Endothelial cell (in vitro differentiated cells): ENCODE measurements at places on chromosomes 4 and X.

GRCh38 chr4:55444827-55445226 lies 49.1 kb downstream of the TMEM165 start:
- no peak for DNase-seq

- no peak for DNase-seq
These were observed 684.0 kb upstream of the MAGEB2 start for GRCh38 chrX:29531336-29531735.

DNA sequence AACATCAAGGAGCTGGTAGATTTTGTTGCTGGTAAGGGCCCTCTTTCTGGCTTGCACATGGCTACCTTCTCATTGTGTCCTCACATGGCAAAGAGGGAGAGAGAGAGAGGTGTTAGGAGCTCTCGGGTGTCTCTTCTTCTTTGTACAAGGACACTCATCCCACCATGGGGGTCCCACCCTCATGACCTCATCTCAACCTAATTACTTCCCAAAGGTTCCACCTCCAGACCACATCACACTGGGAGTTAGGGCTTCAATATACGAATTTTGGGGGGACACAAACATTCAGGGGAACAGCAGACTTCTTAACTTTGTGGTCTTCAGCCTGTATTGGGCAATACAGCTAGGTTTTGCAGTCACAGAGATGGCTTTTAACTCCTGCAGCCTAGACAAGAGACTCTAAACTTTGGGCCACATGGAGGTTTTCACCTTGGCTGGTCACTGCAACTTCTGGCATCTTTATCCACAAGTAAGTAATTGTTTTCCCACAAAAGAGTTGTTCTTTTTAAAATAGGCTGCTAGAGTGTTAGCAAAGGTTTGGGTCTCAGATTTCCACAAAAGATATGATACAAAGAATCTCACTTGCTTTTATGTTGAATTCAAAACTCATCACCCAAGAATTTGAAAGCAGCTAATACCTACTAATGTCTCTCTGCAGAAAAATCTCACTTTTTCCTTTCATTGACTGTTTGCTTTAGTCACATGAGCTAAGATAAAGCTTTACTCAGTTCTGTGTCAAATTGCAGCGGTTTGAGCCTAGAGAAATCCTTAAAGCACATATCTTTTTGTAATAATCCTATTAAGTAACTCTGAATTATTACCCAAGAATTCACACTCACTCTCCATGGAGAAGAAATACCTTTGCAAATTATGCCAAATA lies 39.6 kb upstream of the BBS12 start:
- no peak for DNase-seq

DNA sequence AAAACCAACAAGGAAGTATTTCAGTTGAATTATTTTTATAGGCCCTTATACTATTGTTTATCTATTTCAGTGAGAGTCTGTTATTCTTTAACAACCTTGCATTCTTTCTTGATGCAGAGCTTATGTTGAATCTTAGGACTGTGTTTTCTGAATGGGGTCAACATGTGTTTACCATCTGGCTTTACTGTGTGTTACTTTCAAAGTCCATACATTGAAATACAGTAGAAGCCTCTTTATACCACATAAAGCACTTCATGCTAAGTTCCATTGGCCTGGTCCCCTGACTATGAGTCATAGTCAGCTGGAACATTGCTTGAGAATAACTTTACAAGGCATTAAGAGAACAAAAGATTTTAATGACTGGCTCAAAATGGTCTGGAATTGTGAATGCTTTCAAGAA lies 152.6 kb downstream of the GASK1B start:
- DNase-seq = no peak

GRCh38 chrX:7709845-7710244 lies 133.1 kb upstream of the VCX start:
- no peak for DNase-seq

- no peak for DNase-seq
These were observed 103.4 kb downstream of the DDIT4L start for GRCh38 chr4:100086766-100087431.

DNA sequence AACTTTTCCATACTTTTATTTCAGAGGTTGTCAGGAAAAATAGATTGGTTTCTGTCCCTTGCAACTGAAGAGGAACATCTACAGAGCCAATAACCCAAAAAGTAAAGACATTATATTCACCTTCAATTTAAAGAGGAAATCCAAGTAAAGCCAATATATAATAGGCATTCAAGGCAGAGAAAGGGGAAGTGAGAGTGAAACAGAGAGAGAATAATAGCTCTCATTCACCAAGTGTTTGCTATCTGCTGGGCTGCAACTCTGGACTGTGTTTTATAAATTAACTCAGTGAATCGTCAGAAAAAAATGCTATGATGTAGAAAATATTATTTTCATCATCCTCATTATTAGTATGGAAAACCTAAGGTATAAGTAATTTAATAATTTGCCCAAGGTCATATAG lies 448.5 kb downstream of the TRAM1L1 start:
- DNase-seq = no peak

DNA sequence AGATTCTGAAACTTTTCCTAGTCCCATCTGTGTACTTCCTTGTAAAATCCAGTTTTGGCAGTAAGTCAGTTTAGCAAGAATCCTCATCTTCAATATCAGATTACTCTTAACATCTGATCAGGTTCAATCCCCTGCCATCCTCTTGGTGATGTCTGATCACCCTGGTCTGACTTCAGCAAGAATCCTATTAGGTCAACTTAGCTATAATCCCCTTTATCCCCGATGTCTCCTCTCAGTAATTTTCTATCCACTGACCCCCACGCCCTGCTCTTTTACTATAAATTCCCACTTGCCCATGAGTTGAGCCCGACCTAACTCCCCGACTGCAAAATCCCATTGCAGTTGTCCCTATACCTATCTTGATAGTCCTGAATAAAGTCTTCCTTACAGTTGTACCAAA lies 57.9 kb upstream of the PRSS48 start:
- no peak for DNase-seq

DNA sequence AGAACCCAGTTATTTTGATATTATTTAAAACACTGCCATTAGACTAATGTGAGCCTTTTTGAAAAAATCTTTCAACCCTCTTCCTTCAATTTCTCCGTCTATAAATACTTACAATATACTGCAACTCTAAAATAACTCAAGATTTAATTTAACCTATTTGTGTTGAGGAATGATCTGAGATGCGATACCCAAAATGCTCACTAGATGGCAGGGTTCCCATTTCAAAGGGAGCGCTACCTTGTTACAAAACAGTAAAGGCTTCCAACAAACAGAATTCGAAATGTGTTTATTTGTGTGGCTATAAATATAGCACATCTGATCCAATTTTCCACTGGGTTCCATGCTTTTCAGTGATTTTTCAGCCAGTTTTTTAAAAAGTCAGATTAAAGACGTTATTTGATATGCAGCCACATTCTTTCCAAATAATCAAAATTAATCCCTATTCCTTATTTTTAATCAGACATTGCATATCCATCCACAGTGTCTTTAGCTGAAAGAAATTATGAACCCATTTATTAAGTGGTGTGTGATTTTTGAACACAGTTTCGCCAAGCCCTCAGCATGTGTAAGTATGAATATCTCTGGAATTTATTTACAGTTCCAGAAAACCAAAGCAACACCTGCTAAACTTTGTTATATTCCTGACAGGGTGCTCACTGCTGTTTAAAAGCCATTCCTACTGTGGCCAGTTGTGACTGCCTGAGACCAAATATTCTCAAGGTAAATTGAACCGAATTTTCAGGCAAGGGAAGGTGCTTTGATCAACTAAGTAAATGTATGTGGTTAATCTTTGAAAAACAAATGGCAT lies 668.0 kb upstream of the LCORL start:
- peak; percentile 75 for DNase-seq

DNA sequence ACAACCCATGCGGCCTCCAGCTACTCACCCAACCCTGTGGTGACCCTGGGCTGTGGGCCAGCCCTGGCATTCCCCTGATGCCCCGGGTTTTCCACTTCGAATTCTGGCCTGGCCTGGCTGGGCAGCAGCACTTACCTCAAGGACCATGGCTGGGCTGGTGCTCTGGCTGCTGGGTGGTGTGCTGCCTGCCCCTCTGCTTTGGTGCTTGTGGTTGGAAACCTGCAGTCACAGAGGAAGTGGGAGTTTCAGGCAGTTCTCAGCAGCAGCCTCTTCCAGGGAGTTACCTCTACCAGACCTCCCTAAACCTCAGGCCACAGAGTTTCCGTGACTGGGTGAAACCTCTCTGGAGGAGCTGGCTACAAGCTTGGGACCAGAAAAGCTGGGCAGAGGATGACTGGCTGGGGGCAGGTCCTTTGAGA lies at the start of gene CXCR3:
Gene CXCR3 (minus strand): TSS at position 209 of the 419 bp plus-strand sequence. CDS start 62 bp downstream, at position 147.
- no peak for DNase-seq

GRCh38 chrX:40960041-40960440 lies 125.2 kb upstream of the USP9X start:
- DNase-seq = no peak

GRCh38 chrX:135497736-135498135 lies 22.7 kb upstream of the INTS6L start:
- no peak for DNase-seq

- DNase-seq = no peak
These were observed 7.3 kb downstream of the SOD3 start for GRCh38 chr4:24802648-24803047.

- peak; percentile 15 for DNase-seq
These were observed 10.4 kb downstream of the AFP start for GRCh38 chr4:73446336-73446938.

GRCh38 chr4:147643616-147644015 lies 26.4 kb downstream of the TMEM184C start:
- no peak for DNase-seq

DNA sequence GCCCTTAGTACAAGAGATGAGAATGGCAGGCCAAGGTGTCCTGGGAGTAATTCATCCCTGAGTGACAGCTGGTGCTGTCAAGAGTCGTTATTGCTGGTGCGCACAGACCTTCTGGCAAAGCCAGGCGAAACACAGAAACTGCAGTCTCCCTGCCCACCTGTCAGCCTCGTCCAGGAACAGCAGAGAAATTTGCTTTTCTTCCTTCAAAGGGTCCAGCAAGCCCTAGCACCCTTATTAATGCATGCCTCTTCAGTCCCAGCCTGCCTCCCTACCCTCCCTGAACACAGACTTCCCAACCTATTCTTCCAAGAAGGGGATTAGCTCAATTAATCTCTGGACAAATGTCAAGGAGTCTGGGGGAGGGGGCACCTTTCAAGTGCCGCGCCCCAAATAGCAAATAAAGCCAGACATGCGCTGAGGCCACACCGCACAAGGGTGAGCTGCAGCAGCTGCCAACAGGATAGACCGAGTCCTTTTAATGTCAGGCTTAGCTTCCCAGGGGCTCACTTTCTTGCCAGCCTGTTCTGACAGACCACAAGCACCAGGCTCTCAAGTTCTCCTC lies 250.7 kb upstream of the RASGEF1B start:
- no peak for DNase-seq

- DNase-seq = no peak
These were observed 25.1 kb downstream of the PIR start for GRCh38 chrX:15468036-15468435.

DNA sequence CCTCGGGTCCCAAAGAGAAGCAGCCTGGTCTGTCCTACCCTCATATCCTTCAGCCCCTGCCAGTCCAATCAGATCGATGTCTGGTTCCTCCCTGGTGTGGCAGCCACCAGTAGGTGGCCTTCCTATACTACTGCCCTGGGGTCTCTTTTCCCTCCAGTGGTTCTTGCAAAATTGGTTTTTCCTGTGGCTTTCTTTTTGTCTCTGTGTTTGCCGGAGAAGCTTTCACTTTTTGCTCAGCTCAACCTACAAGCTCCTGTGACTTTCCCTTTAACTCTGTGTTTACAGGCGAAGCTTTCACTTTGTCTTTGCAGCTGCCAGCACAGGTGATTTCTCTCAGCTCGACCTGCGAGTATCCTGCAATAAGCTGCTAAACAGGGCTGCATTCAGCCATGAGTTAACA lies 46.8 kb downstream of the UGT2A3 start:
- DNase-seq = peak; percentile 7

DNA sequence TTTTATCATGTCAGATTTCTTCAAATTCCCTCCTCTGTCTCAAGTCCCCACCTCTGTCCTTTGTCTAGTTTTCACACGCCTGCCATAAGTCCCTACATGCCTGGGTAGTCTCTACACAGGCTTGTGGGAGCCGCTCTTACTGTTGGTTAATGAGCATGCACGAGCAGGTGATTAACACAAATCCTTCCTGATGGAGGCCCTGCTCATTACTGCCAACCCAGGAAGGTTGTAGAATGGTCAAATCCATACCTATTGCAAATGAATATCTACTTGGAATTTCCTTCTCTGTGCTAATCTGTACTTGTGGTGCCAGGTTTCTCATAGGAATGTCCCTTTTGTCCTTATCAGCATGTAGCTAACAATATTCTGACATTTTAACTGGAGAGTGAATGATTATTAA lies 208.4 kb upstream of the HDX start:
- no peak for DNase-seq

DNA sequence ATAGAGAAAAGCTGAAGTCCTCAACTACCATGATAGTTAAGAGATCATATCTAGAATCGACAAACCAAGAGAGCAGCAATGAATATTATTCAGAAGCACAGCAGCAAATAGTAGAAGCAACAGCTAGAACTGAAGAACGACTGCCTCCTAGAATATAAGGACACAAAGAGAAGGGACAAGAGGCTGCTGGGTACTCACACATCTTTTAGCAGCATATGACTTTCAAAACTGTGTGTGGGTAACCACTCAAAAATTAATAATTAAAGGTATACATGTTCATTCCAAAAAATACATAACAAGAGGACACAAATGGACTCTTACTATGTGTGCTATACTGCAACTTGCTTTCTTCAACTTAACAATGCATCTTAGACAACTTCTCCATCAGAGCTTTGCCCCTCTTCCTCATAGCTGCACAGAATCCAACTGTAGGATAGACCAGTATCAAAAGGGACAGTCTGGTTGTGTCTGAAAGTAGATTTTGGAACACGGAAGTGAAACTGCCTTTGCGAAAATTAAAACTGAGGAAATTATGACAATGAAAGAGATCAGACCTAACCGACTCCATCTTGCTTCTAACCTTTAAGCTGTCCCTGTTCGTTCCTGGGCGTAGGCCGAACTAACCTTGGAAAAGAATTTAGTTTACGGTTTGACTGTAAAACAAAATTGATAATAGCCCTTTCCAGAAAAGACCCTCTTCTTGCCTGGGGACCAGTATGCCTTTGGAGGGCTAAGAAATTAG lies 125.7 kb downstream of the SH3KBP1 start:
- no peak for DNase-seq

DNA sequence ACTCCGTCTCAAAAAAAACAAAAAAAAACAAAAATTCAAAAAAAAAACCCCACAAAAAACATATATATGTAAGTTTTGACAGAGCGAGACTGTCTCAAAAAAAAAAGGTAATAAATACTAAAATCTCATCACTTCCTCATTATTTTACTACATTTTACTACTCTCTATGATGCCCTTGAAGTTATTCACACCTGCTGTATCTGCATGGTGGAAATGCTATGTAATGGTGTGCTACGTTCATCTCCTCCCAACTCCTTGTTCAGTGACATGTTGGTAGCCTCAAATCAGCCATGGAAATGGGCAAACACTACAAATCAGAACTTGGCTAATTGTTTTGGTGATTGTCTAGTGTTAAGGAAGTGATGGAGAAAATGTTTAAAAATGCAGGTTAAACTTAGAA lies 11.8 kb downstream of the RPS4X start:
- DNase-seq = no peak

- DNase-seq = no peak
These were observed 60.6 kb upstream of the SLC39A8 start for GRCh38 chr4:102405821-102406401.

- DNase-seq = no peak
These were observed 87.1 kb downstream of the TMEM131L start for GRCh38 chr4:153553155-153553818.
